ENCODE measurements at places on chromosomes 11 and 22. TPM values are rescaled to one million over a fixed set of nuclear protein-coding genes. Genes with fewer than 3 reads are reported as not detected.

DNA sequence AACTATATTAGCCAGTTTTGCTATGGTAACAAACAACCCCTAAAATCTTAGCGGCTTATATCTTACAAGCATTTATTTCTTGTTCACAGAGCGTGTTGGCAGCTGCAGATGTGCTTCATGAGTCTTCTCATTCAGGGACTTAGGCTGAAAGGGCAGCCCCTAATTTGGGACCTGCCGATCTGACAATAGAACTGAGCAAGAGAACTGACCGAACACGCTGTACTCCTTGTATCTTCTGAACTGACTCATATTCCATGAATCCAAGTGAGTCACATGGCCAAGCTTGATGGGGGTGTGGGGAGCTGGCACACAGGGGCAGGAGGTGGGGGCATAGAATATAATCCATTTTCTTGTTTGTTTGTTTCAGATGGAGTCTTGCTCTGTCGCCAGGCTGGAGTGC lies 481.7 kb upstream of the CADM1 start:
- no peak for DNase-seq
- H3K4me1 ChIP-seq = no peaks in the 10 kb centered on the region

- no peaks in the 10 kb centered on the region for H3K36me3 ChIP-seq
- no peak for DNase-seq
- H3K27me3 ChIP-seq = no peaks in the 10 kb centered on the region
- H3K27ac ChIP-seq = no peak overlapping the region
- no peaks in the 10 kb centered on the region for H3K4me1 ChIP-seq
Observed at GRCh38 chr11:14435717-14436512, 63.7 kb downstream of the COPB1 start.

- no peaks in the 10 kb centered on the region for H3K36me3 ChIP-seq
- H3K27me3 ChIP-seq = no peaks in the 10 kb centered on the region
- H3K4me1 ChIP-seq = peaks cover 73% of the 10 kb centered on the region
- H3K4me3 ChIP-seq = no peak overlapping the region
- DNase-seq = no peak
Observed at GRCh38 chr22:40597526-40598430, 38.7 kb downstream of the MRTFA start.

GRCh38 chr22:19505735-19506126 lies 18.5 kb downstream of the CLDN5 start:
- no peak overlapping the region for H3K4me3 ChIP-seq
- peaks cover 3% of the 10 kb centered on the region for H3K36me3 ChIP-seq
- H3K27ac ChIP-seq = no peak overlapping the region
- H3K27me3 ChIP-seq = no peaks in the 10 kb centered on the region

DNA sequence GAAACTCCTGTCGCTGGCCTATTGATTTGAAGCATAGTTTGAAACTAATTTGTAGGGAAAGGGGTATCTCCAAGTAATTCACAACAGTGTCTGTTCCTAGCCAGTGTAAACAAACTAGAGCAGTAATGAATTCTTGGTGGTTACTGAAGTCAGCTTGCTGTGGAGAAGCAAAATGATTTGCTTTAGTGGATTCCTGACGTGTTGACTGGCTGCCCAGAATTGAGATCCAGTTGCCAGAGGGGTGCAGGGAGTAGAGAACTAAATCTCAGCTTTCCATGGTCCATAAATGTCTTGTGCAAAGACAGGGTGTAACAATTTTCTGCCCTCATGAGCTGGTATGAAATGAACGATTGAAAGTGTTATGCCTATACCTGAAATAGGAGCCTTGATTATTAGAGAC lies 382.5 kb upstream of the KIRREL3 start:
- H3K27ac ChIP-seq = no peak overlapping the region
- no peaks in the 10 kb centered on the region for H3K4me1 ChIP-seq
- no peak for DNase-seq
- H3K36me3 ChIP-seq = no peaks in the 10 kb centered on the region
- H3K27me3 ChIP-seq = no peaks in the 10 kb centered on the region

PYGM gene
- total RNA-seq = not detected
